ENCODE measurements at places on chromosomes 4 and X. TPM values are rescaled to one million over a fixed set of nuclear protein-coding genes. Genes with fewer than 3 reads are reported as not detected.
A peak's percentile ranks its signal among the peaks of the same experiment; 100 is the strongest.

Gene UGT2A1
- total RNA-seq: not detected

Gene IGFBP7
- total RNA-seq: 201 TPM

Gene NLGN3
- total RNA-seq: 3.7 TPM

Gene SHISA3
- 0.62 TPM for total RNA-seq

Gene TLR3
- total RNA-seq: 3.7 TPM

Gene BEND4
- 0.21 TPM for total RNA-seq

Gene CENPVL1
- not detected for total RNA-seq

GRCh38 chr4:122117743-122118142 is 34.4 kb upstream of the BLTP1 start:
- no peak for DNase-seq

DNA sequence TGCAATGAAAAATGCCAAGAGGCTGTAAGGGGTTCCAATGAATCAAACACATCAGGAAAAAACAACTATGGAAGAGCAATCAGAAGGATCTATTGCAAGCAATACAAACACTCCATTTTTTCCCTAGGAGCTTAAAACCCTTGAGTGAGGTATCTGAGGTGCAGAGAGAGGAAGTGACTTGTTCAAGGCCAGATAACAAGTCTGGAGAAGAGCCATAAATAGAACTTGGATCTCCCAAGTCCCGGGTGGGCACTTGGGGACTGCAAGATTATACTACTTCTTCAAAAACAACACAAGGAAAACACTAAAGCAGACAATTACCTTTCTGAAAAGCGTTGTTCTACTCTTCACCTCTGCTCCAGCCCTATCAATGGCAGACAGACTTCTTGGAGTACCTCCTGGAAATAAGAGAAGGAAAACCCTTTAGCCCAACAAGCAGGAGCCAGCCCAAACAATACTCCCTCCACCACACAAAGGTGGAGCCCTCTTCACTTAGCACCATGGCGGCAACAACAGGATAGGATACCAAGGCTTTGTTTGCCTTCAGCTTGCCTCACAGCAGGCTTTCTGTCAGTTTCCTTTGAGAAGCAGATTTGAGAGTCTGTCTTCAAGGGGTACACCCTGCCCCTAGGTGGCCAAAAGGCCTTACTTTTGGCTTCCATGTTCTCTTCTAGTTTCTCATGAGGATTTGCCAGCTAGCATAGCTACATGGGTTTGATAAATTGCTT is 26.0 kb downstream of the AIFM1 start:
- no peak for DNase-seq

GRCh38 chr4:155342142-155342541 is 34.6 kb downstream of the MAP9 start:
- no peak for DNase-seq

- DNase-seq: peak; percentile 87
Observed at GRCh38 chr4:26861434-26862186, 969 bp downstream of the STIM2 start.

DNA sequence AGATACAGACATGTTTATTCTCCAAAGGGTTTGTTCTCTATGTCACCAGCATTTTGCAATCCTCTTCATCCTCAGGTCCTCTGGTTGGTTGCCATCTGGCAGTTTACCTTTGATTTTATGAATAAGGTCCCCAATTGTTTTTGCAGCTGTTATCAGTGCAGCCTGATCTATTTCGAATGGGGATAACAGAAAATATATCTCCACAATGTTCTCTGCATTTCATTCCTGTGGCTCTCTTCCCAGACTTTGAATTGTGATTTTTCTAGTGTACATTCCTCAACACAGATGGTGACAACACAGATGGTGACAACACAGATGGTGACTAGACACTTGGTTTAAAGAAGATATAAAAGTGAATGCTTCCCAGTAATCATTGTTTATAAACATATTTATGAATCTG is 74.1 kb downstream of the FBXO8 start:
- peak; percentile 64 for DNase-seq

GRCh38 chr4:102196221-102196620 is 149.1 kb downstream of the SLC39A8 start:
- no peak for DNase-seq

- DNase-seq: peak; percentile 79
Observed at GRCh38 chr4:37794056-37794455, 32.4 kb upstream of the PGM2 start.

GRCh38 chrX:40849906-40850823 is 114.8 kb upstream of the MED14 start:
- DNase-seq: no peak

- DNase-seq: no peak
Observed at GRCh38 chr4:112492321-112492720, 23.7 kb downstream of the NEUROG2 start.

GRCh38 chr4:8525383-8526120 is 54.6 kb upstream of the GPR78 start:
- DNase-seq: no peak

GRCh38 chrX:123256378-123256777 is 72.3 kb downstream of the GRIA3 start:
- no peak for DNase-seq

- DNase-seq: no peak
Observed at GRCh38 chr4:101020956-101021355, 326.4 kb downstream of the PPP3CA start.

DNA sequence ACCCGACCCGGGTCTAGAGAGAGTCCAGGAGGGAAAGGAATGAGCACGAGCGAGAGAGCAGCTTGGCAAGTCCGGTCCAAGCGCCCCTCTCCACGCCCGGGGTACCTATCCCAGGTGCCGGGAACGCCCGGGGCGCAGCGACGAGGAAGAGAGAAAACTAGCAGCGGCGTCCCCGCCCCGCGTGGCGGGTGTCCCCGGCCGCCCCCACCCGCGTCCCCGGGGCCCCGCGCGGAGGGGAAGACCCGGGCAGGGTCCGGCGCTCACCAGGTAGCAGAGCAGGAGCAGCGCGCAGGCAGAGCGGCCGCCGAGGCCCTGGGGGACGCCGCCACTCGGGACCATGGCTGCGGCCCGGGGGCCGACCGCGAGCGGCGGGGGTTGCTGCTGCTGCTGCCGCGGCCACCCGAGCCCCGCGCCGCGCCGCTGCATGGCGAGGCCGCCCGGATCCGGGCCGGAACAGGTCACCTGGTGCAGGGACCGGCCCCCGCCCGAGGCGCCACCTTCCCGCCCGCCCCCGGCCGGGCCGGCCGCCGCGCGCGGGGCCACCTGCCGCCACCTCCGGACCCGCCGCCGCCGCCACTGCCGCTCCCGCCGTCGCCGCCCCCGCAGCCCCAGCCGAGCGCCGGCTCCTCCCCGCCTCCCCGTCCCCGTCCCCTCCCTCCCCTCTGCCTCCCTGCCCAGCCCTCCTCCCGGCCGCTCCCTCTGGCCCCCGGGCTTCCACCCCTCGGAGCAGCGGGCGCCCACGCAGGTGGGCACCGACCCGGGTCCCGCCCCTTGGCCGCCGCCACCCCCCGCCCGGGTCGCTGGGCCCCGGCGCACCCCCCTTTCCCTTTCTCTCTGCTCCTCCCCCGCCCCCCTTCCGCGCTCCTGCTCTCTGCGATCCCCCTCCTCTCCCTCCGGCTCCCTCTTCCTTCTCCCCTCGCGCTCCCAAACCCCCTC is at the start of gene SEL1L3:
Gene SEL1L3, minus strand, starts transcription at position 578 of the 936 bp plus-strand sequence. Its CDS starts 152 bp downstream, at position 426.
- DNase-seq: peak; percentile 61
